ENCODE measurements at places on chromosomes 5 and 9.

GRCh38 chr9:69831611-69832010, 11.0 kb downstream of the CFAP95 start:
- no peak for DNase-seq

DNA sequence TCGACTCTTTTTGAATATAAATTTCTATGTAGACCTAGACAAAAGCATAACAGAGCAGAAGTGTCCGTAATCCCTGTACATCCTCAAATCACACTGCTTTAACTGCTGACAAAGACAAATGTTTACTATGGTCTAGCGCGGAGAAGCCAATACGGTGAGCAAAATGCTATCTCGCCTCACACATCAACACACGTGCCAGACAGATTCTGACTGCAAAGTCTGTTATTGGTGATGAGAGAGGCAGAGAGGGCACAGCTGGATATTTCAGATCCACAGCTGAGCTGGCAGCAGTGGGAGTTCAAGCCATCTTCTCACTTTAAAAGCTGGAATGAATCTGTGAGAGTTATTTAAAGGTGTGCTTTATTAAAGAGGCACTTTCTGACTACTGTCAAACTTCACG, 124.3 kb downstream of the ARL15 start:
- DNase-seq = no peak

- no peak for DNase-seq
Observed at GRCh38 chr9:95678759-95679158, 162.0 kb upstream of the PTCH1 start.

DNA sequence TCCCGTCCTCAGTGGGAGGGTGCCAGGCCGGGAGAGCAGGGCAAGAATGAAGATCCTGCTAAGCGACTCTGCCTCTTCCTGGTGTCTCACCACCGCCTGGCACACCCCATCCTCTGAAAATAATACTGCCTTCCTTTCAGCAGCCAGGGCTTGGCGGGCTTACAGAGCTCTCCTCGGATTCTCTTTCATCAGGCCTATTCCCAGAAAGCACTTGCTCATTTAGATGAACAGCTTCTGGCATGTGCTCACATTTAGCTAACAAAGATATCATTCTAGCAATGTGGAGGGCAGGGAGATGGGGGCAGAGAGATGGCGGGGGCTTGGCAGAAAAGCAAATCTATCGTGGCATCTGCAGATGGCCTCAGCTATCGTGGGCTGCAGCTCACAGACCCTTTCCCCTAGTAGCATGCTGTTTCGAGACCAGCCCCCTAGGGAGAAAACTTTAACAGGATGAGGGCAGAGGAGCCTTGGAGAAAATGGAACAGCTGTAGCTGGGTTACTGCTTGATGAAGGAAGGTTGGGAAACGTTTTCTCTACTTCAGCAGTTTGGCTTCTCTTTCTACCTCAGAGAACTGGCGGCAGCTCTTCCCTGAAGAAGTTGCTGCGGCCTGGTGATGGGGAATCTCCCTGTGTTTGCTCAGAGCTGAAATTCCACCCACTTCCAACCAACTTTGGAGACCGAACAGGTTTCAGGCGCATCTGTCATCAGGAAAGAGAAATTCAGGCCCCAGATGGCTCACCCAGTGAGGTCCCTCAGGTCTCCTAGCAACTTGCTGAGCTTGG, 102.1 kb downstream of the TMEM174 start:
- no peak for DNase-seq

GRCh38 chr5:133144245-133144981, 92.6 kb downstream of the HSPA4 start:
- DNase-seq = no peak

GRCh38 chr9:36855448-36856315, 178.4 kb downstream of the PAX5 start:
- DNase-seq = peak; percentile 3
